Fibroblast of upper back skin (primary cell): ENCODE measurements at places on chromosomes 12 and 14.

DNA sequence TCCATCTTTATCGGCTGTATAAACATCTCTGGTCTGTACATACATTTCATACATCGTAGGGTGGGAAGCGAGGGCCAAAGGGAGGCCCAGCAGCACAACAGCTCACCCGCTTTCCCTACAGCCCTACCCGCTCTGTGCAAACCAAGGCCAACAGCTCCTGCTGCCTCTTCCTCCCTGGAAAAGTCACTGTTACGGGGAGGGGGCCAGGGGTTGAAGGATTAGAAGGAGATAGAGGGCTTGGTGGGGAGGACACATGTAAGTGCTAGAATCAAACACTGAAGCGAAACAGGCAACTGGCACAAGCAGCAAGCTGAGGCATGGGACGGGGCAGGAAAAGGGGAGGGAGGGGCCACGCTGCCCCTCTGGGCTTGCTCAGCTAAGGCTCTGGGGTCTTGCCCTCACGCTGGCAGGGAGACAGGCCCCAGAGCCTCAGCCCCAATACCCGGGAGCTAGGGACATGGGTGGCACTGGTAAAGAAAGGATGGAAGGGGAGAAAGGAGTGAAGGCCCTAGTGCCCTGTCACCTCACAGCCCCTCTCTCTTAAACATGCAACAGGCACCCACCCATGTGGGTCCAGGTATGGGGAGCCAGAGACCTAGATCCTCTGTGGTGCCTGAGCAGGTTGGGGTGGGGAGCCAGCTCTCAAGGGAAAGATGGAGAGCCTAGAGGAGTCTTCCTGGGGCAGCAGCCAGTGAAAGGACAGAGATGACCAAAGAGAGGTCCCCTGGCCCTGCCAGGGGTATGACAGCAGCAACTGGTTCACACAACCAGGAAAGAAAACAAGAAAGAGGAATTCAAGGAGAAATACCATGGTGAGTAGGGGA, 14.4 kb downstream of the SPRYD3 start:
- DNase-seq, result no peak

DNA sequence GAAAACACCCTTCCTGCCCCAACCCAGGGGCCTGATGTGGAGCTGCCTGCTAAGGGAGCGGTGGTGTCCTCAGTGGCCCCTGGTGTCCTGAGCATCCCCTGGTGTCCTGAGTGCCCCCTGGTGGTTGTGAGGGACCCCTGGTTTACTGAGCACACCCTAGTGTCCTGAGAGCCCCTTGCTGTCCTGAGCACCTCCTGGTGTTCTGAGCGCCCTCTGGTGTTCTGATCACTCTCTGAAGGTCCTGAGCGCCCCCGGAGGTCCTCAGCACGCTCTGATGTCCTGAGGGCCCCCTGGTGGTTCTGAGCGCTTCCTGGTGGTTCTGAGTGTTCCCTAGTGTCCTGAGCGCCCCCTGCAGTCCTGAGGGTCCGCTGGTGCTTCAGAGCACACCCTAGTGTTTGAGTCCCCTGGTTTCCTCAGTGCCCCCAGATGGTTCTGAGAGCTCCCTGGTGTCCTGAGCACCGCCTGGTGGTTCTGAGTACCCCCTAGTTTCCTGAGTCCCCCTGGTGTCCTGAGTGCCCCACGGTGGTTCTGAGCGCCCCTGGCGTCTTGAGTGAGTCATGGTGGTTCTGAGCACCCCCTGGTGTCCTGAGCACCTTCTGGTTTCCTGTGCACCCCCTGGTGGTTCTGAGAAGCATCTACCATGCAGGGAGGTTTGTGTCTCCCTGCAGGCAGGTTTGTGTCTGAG, 1004.2 kb downstream of the TMEM121 start:
- DNase-seq, result no peak

GRCh38 chr12:46560089-46560488, 187.5 kb upstream of the SLC38A2 start:
- DNase-seq, result no peak

- DNase-seq, result no peak
Observed at GRCh38 chr12:109302358-109302757, 6.7 kb downstream of the FOXN4 start.

GRCh38 chr12:21428241-21428640, 9.2 kb upstream of the PYROXD1 start:
- DNase-seq, result no peak

DNA sequence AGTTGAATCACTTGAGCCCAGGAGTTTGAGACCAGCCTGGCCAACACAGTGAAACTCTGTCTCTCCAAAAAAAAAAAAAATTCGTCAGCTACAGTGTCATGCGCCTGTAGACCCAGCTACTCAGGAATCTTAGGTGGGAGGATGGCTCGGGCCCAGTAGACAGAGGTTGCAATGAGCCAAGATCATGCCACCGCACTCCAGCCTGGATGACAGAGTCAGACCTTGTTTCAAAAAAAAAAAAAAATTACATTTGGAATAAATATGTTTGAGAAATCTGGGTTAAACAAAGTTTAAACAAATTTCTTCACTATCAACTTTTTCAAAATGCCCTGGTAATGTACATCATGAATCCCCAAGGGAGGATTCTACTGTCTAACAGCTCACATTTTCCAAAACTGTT, 187.0 kb upstream of the RASSF8 start:
- no peak for DNase-seq

DNA sequence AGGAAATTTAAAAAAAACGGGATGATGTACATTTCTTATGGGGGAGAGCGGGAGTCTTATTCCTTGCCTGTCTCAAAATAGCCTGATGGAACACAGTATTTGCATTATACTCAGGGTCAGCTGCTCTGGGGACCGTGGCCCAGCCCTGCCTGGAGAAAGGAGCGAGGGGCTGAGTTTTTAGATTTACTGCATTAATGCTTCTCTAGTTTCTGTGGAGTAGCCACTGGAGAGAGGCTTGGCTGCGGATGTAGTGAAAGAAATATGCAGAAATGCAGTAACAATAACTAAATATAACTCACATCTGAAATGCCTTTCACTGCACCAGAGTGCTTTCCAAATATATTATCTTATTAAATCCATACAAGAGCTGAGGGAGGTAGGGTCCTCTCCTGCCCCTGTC, 87.6 kb upstream of the MAP1LC3B2 start:
- no peak for DNase-seq

DNA sequence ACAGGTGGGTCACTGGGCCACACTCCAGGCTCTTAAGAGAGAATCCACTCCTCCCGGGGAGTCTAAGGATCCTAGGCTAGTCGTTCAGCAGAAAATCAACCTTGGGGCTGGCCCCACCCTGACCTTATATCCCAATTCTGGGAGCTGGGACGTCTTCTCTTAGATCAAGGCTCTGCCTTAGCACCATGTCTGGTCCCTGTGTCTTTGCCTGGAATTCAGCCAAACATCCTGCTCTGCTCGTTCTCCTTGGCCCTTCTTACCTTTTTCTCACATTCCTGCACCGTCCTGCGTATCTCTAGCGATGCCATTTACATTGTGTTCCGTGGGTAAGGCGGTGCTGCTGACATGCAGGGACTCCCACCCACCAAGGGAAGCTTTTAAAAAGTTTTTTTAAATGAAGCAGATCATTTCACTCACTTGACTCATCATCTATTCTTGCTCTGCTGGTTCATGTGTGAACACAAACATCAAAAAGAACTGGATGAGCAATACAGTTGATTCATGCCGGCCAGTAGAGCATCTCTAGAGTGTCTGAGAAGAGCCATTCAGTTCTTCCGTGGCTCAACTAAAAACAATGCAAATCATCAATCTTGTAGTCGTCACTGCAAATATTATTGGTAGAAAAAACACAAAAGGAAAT, 50.2 kb downstream of the KCNK13 start:
- peak; percentile 87 for DNase-seq

- no peak for DNase-seq
Observed at GRCh38 chr12:43143278-43143677, 408.7 kb downstream of the ADAMTS20 start.

DNA sequence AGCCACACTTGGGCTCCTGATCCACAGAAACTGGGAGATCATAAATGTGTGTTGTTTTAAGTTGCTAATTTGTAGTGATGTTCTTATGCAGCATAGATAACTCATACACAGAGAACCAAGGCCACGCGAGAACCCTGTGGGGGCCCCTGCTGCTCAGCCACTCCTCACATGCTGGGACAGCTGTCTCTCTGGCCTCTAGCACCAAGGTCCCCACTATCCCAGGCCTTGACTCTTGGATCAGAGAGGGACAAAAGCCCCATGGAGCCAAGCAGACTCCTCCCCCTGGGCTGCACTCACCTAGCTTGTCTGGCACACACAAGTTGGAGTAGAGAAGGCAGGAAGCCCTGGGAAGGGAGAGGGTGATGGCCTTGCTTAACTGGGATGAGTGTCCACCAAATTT, 11.3 kb downstream of the PLD4 start:
- DNase-seq, result no peak

DNA sequence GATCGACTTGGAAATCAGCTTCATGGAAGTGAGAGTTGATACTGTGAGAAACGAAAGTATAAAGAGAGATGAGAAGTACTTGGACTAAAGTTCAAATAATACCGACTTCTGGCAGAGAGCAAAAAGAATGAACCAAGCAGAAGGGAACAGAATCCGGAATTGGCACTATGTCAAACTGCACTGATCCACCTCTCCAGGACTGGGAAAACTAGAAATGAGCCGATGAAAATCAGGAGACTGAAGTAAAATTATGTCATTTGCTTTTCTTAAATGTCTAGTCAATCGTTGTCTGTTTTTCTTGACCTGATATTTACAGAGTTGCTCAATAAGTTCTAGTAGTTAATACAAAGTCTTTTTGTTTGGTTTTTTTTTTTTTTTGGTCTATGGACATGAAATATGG, 163.0 kb upstream of the FOXG1 start:
- DNase-seq, result peak; percentile 26
